HTR-8/SVneo (cell line): ENCODE measurements at places on chromosomes 7 and 10.

GRCh38 chr7:77368974-77369373 is 47.2 kb downstream of the GSAP start:
- DNase-seq = no peak

GRCh38 chr7:93055543-93056107 is 62.2 kb downstream of the SAMD9 start:
- peak; percentile 27 for DNase-seq

DNA sequence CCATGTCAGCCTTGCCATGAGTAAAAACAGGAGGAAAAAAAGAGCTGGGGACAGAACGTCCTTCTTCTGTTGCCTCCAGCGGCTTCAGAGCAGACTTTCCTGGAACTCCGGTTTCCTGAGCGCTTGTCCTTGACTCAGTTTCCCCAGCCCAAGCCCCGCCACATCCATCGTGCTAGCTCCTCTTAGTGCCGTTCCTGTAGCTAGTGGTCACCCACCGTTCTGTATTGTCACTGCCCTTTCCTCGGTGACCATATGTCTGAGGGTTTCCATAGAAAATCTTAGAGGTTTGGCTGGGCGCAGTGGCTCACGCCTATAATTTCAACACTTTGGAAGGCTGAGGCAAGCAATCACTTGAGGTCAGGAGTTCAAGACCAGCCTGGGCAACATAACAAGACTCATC is 100.1 kb downstream of the CUX1 start:
- no peak for DNase-seq

GRCh38 chr7:92873776-92874175 is 37.4 kb upstream of the CDK6 start:
- DNase-seq = no peak

DNA sequence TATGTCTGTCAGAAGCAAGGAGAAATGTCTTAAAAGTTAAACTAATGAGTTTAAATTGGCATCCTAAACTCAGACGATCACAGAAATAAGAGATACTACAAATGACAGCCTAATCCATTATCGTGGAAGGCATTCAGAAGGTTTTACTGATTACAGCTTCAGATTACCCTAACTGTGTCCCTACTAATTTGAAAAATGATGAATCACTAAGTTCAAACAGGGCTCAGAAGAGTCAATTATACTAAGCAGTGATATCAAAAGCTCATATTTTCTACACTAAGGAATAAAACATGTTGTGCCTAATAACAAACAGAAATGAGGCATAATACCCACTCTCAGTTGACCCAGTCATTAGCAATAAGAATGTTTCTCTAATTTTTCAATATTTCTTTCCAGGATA is 152.0 kb upstream of the NRBF2 start:
- DNase-seq = no peak

- peak; percentile 49 for DNase-seq
These were observed 15.7 kb downstream of the PPP1R3C start for GRCh38 chr10:91617072-91617609.

GRCh38 chr7:98224701-98225181 is 13.5 kb downstream of the BHLHA15 start:
- DNase-seq = no peak

- DNase-seq = peak; percentile 56
These were observed at the start of gene CCM2 for GRCh38 chr7:45000093-45001032. CCM2 (plus strand) TSS chr7:45000201; CDS start chr7:45000334, 133 bp downstream.

DNA sequence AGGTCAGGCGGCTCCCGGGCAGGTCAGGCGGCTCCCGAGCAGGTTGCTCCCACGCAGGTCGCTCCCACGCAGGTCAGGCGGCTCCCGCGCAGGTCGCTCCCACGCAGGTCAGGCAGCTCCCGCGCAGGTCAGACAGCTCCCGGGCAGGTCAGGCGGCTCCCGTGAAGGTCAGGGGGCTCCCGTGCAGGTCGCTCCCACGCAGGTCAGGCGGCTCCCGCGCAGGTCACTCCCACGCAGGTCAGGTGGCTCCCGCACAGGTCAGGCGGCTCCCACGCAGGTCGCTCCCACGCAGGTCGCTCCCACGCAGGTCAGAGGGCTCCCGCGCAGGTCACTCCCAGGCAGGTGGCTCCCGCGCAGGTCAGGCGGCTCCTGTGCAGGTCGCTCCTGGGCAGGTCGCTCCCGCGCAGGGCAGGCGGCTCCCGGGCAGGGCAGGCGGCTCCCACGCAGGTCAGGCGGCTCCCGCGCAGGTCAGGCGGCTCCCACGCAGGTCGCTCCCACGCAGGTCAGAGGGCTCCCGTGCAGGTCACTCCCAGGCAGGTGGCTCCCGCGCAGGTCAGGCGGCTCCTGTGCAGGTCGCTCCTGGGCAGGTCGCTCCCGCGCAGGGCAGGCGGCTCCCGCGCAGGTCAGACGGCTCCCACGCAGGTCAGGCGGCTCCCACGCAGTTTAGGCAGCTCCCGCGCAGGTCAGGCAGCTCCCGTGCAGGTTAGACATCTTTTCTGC is 30.7 kb downstream of the PTPRN2 start:
- no peak for DNase-seq

- DNase-seq = no peak
These were observed 118.9 kb downstream of the PRPF18 start for GRCh38 chr10:13705526-13706174.

GRCh38 chr10:46254007-46254383 is 32.8 kb upstream of the ANTXRL start:
- no peak for DNase-seq

DNA sequence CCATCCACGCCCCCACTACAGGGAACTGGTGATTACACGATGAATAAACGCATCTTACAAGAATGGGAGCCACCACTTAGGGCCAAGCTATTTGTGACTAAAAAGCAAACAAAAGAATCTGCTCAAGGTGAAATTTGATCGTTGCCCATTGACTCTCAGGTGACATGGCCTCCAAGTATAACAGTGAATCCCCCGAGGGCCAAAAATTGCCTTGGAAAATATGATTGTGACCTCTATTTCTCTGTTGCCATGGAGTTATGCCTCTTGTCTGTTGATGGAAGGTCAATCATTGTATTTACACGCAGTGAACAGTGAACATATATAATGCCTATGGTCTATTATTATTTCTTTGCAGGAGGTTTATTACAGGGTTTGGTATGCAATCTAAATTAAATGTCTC is 282.3 kb downstream of the KLF6 start:
- DNase-seq = no peak

DNA sequence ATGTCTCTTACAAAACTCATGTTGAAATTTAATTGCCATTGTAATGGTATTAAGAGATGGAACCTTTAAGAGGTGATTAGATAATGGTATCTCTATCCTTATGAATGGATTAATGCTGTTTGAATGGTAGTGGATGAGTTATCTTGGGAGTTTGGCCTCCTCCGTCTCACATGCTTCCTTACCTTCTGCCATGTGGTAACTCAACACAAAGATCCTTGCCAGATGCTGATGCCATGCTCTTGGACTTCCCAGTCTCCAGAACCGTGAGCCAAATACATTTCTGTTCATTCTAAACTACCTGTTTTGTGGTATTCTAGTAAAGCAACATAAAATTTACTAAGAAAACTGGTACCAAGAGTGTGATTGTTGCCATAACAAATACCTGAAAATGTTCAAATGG is 23.2 kb downstream of the PTEN start:
- DNase-seq = no peak

DNA sequence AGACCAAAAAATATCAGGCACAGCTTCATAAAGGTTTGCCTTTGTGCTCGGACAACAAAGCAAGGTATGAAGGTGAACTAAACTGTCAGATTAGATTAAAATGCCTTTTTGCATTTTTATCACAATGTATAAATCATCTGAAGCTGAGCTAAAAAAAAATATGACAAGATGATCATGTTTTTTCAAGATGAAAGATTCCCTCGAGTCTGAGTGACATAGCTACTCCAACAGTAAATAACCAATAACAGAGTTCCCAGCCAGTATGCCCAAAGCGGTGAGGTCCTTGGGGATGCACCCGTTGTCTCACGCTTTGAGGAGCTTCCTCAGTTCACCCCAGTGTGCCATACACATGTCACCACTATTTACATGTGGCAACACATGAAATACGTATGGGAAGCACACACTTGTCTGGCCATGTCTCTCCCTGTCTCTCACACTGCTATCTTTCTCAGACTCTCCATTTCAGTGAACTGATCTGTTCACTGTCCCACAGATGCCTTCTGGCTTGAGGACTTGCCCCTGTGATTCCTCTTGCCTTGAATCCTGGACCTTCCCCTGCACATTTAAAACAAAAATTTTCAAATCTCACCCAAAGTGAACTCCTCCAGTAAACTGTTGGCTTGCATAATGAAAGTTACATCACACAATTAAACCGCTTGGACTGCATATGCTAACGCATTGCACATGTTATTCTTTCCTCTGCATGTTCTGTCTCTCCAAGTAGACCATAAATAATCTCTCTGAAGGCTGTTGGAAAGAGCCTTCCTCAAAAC is 2.6 kb upstream of the PIK3CG start:
- DNase-seq = no peak

- DNase-seq = peak; percentile 62
These were observed 951.0 kb downstream of the LRMDA start for GRCh38 chr10:76382381-76382851.

DNA sequence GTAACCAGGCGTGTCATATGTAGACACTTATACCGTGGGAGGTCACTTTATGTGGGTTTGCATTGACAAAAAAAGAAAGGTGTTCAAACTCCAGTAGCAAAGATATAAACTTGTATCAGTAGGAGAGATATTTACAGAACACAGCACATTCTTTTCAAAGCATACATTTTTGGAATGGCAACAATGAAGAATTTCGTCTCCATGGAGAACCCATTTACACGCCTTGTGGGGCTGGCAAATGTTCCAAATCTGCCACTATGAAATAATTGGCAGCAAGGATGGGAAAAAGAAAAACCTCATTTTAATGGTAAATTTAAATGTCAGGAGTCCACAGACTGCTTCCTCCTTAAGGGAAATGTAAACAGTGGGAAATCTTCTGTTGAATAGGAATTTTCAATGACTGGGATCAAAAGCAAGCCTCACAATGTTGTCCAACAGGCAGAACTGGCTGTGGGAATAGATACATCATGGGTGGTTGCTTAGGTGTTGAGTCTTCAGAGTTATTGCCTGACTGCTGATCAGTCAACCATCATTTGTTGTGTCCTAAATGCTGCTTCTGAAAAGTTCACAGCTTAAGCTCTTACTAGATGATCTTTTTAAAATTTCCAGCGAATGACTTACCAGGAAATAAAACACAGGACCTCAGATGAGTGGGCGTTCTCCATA is 256.6 kb upstream of the SEMA3C start:
- DNase-seq = no peak

- no peak for DNase-seq
These were observed 89.8 kb upstream of the PRPS1L1 start for GRCh38 chr7:18117482-18117881.
